T-helper 17 cell (primary cell): ENCODE measurements at places on chromosomes 6 and 20. TPM values are rescaled to one million over a fixed set of nuclear protein-coding genes. Genes with fewer than 3 reads are reported as not detected.
A peak's percentile ranks its signal among the peaks of the same experiment; 100 is the strongest.

GRCh38 chr20:35697696-35698297, 1.4 kb downstream of the NFS1 start:
- H3K4me3 ChIP-seq: peak overlapping the region; percentile 99
- H3K27ac ChIP-seq: peak overlapping the region; percentile 97
- DNase-seq: no peak
- H3K27me3 ChIP-seq: no peaks in the 10 kb centered on the region
- H3K36me3 ChIP-seq: peaks cover 10% of the 10 kb centered on the region

DNA sequence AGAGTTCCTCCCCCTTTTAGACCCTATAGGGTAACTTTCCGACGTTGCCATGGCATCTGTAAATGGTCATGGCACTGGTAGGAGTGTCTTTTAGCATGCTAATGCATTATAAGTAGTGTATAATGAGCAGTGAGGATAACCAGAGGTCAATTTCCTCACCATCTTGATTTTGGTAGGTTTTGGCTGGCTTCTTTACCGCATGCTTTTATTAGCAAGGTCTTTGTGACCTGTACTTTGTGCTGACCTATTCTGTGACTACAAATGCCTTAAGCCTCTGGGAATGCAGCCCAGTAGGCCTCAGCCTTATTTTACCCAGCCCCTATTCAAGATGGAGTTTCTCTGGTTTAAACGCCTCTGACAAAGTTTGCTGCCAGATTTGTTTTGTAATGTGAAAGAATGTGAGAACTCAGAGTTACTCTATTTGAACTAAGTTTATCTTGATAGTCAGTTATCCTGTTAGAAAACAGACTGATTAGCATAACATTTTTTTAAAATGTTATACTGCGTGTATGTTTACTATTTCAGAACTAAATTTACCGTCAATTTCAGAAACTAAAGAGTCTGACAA, 111.3 kb upstream of the PRSS16 start:
- H3K4me1 ChIP-seq: peaks cover 29% of the 10 kb centered on the region
- no peak overlapping the region for H3K4me3 ChIP-seq
- H3K36me3 ChIP-seq: no peaks in the 10 kb centered on the region
- no peaks in the 10 kb centered on the region for H3K27me3 ChIP-seq
- no peak overlapping the region for H3K27ac ChIP-seq
- DNase-seq: no peak

- DNase-seq: no peak
- peaks cover 2% of the 10 kb centered on the region for H3K4me1 ChIP-seq
- no peak overlapping the region for H3K27ac ChIP-seq
- peaks cover 5% of the 10 kb centered on the region for H3K27me3 ChIP-seq
- no peak overlapping the region for H3K4me3 ChIP-seq
Measured at GRCh38 chr20:64150756-64151632, 13.3 kb upstream of the MYT1 start.

Gene EBF4
- 2.3 TPM for total RNA-seq

Gene CD109
- total RNA-seq: 0.83 TPM

Gene SLC17A3
- 2.4 TPM for total RNA-seq

Gene RNF182
- 0.16 TPM for total RNA-seq

Gene TBXT
- not detected for total RNA-seq
